WTC11 (cell line): ENCODE measurements at places on chromosomes 13 and 19.

DNA sequence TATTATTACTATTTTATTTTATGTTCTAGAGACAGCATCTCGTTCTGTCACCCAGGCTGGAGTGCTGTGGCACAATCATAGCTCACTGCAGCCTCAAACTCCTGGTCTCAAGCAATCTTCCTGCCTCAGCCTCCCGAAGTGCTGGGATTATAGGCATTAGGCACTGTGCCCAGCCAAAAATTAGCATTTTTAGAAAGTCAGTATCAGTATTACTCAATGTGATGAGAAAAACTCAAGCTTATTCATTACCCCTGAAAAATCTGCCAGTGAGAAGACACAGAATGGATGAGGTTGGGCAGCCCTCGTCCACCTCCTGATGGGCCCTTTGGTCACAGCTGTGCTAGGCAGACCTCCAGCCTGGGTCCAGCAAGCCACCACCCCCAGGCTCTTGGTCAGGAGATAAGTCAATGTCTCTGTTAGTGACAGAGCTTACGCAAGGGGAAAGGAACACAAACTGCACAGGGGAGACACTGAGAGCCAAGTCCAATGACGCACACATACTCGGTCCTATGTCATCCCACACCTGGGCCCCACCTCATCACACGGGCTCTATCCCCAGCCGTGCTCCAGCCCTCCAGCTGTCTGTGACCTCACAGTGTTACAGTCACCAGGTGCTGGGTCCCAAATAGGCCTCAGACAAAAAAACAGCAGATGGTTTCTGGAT is 19.8 kb downstream of the PEPD start:
- DNase-seq, result no peak

- DNase-seq, result no peak
These were observed 747.8 kb upstream of the KLHL1 start for GRCh38 chr13:70856025-70856424.

GRCh38 chr13:77619655-77620054 is 77.8 kb upstream of the SLAIN1 start:
- no peak for DNase-seq

GRCh38 chr13:40666933-40667621 is 636 bp upstream of the FOXO1 start:
- DNase-seq, result peak; percentile 59

- DNase-seq, result peak; percentile 79
These were observed 1.3 kb upstream of the CEACAM6 start for GRCh38 chr19:41753936-41754529.
